Astrocyte (in vitro differentiated cells and primary cell): ENCODE measurements at places on chromosomes 1 and 21.

DNA sequence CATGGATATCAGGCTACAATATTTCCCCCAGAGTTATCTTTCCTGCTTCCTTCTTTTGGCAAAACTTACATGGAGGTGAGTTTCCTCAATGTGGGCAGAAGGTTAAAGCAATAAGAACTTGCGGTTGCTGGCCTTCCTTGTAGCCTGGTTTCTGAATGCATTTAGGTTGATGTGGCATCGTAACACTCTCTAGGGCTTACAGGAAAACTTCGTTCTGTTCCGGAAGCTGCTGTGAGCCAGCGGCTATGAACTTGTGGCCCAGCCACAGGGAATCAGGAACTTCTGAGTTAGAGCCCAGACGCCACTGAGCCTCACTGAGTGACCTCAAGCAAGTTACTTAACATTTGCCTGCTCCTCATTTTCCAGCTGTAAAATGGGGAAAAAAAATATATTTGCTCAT, 623.4 kb upstream of the ADAMTS5 start:
- DNase-seq: no peak

GRCh38 chr1:159091180-159091560, 14.6 kb upstream of the AIM2 start:
- peak; percentile 0 for DNase-seq

DNA sequence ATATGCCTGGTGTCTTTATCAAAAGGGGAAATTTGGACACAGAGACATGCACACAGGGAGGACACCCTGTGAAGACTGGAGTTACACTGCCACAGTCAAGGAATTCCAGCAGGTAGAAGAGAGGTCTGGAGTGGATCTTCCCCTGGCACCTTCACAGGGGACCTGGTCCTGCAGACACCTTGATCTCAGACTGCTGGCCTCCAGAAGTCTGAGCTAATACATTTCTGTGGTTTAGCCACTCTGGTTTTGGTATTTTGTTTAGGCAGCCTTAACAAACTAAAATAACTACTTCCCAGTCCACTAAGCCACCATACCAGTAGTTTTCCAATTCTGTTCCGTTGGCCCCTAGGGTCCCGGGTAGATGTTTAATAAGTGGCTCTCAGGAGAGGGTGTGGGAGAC, 164.7 kb downstream of the SETD4 start:
- DNase-seq: peak; percentile 6

GRCh38 chr1:86846164-86846647, 67.7 kb downstream of the SELENOF start:
- DNase-seq: peak; percentile 98

DNA sequence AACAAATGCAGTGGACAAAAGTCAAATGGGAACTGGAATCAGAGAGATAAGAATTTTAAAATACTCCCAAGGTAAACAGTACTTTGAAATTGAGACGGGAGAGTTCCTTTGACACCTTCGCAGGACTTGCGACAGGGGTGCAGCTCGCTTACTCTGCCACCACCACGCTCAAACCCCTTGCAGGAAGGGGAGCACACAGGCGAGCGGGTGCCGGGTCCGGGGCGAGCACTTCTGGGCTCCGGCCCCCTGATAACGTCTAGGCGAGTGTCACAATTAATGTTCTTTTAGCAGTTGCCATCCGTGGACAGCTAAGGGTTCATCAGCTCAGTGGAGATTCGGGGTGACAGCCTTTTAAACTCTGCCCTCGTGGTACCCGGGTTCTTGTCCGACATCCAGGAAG, 37.4 kb downstream of the CLDN17 start:
- DNase-seq: no peak

- DNase-seq: no peak
Observed at GRCh38 chr21:29296446-29296845, 2.3 kb upstream of the BACH1 start.

- no peak for DNase-seq
Observed at GRCh38 chr21:17597680-17598079, 15.0 kb downstream of the BTG3 start.

DNA sequence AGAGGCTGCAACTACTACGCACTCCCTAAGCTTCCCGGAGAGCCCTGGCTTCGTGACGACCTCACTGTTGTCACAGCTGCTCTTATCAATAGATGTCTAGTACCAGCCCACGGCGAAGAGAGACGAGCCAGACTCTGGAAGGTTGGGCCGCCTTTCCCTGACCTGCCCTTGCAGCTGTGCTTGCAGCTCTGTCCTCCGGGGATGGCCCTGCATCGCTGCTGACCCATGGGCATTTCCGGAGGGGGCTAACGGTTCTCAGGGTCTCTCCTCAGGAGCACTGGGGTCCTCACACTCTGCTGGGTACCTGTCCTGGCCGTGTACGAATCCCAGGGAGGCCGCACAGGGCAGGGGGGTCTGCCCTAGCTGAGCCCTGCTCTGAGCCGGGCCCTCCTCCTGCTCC, 93.8 kb upstream of the COL6A1 start:
- DNase-seq: no peak
